T-helper 22 cell (primary cell): ENCODE measurements at places on chromosomes 1 and 21.

DNA sequence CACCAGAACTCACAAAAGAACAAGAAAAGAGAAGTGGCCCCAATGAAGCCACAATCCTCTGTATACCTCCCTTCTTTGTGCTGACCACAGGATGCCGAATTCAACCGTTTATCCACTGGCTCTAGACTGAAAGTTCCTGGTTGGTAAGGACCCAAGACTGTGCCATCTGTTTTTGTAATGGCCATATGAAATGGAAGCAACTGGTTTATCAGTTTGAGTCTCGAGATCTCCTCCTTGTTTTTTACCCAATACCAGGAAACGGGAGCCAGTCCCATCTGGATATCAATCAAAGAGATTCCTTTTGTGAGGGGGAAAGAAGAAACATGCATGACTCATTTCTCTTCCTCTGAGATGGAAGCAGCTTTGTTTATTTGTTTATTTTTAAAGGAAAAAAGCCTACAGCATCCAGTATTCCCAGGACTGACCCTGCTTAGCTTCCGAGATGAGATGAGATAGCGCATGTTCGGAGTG, 32.4 kb upstream of the ZNF124 start:
- no peak for DNase-seq

GRCh38 chr1:59393211-59394180, 96.6 kb downstream of the FGGY start:
- no peak for DNase-seq

- no peak for DNase-seq
These were observed 43.5 kb upstream of the DPT start for GRCh38 chr1:168772428-168773060.

DNA sequence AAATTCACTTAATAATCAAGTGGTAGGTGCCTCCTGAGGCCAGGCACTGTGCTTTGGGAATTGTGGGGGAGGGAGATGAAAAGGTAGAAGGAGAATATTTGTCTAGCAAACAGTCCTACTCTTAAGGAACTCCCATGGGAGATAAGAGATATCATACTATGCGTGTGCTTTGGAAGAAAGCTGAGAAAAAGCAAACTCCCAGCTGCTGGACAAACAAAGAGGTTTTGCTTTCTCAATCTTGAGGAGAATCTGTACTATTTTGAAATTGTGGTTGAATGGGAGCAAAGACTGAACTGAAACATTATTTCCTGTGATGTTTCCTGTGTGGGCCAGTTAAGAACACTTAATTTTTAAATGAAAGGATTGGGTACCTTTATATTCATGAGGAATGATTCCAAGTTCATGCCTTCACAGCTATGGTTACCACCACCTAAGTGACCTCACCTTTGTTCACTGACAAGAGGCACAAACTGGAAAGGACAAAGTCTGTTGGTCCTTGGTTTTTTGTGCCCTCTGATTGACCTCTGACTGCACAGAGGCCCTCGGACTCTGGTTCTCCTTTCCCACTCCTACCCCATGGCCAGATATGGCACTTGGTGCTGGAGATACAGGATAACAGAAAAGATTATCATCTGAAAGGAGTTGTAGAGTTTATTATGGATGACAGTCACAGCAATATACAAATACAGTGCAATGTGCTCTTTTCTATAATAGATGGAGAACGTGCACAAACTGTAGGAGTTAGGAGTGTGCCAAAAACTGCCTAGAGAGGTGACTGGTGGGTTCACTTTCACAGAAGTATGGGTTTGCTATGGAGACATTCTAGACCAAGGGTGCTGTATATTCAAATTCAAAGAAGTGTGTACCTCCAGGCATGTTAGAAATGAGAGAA, 1.6 kb downstream of the CD53 start:
- no peak for DNase-seq

DNA sequence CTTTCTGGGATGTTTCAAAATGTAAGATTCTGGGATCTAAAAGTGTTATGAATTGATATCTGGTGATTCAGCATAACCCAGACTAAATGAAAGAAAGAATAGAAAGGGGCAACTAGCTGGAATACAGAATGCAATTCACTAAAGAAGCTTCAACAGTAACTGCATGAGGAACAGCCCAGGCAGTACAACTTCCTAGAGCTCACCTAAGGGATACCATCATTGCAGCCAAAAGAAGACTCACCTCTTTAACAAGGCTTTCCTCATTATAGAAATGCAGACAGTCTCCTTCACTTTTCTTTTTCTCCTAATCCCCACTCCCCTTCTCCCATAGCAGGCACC, 6.3 kb downstream of the RGS5 start:
- no peak for DNase-seq

GRCh38 chr1:40050863-40051262, 10.3 kb downstream of the CAP1 start:
- DNase-seq = no peak

- no peak for DNase-seq
These were observed 13.1 kb upstream of the BCL9 start for GRCh38 chr1:147527941-147528936.
